Gastroesophageal sphincter (tissue), 4 donors: ENCODE measurements at places on chromosomes 5 and 9.

GRCh38 chr5:107418071-107418470, 252.7 kb downstream of the EFNA5 start:
- ATAC-seq: no peak

DNA sequence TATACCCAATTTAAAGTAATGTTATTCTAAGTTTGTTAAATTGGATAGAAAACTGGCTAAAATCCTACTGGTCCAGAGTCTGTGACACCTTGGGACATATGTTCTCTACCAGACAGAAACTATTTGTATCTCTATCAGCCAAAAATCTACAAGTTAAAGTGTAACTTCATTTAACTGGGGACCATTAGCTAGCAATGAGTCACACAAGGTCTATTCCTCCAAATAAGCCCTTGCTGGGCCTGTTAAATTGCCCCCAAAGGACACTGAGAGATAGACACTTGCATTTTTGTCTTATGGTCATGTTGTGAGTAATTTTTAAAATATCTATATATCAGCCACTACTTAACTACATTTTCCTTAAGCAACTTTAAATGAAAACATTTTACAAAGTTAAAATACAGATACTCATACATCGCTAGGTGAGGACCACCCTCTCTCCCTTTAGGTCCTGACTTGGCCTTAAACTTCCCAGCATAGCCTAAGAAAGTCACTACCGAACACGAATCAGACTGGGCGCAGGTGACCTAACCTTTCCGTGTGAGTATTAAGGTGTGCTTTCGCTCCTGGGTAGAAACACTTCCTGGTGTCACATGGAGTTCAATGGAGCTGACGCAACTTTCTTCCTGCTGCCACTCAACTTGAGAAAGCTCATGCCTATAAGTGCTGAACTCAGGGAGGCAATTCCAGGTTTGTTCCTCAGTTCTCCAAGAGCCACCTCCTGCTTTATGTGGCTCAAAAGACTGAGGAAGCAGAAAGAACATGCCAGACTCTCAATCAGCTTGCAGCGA, 249.1 kb downstream of the DIRAS2 start:
- ATAC-seq: no peak

GRCh38 chr9:19470567-19470966, 61.8 kb downstream of the ACER2 start:
- ATAC-seq: no peak

GRCh38 chr5:106254784-106255183, 1416.0 kb downstream of the EFNA5 start:
- ATAC-seq: no peak

GRCh38 chr9:83006378-83006777, 56.6 kb downstream of the RASEF start:
- ATAC-seq: no peak

DNA sequence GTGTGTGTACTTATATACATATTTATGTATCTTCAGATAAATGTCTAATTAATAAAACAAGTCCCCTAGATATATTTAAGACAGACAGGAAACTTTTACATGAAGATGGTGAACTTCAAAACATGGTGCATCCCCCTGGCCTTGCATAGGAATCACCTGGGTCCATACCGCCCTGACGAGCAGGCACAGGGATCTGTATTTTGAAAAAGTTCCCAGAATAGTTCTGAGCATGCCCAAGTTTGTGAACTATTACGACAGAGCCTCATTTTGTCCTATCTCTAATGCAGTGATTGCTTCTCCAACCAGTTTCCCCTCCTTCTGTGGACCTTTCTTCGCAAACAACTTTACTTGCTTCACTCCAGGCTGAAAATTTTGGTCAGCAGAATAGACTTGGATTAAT, 98.1 kb downstream of the APBA1 start:
- ATAC-seq: no peak

DNA sequence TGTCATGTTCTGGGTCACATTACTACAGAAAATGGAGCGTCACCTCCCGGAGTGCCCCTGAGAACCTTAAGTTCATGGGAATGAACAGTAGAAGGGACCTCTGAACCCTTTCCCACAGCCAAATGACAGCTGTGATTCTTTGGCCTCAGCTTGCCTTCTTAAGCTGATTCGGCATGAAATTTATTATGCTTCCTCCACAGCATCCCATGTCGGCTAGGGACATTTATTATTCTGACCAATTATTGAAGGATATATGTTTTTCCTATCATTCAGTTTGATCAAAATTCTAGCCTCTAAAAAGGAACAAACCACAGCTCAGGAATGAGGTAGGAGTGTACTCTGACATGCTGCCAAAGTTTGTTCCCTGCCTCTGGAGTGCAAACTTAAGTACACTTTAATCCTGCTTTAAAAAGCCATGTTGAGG, 440.6 kb downstream of the CETN3 start:
- ATAC-seq: no peak

DNA sequence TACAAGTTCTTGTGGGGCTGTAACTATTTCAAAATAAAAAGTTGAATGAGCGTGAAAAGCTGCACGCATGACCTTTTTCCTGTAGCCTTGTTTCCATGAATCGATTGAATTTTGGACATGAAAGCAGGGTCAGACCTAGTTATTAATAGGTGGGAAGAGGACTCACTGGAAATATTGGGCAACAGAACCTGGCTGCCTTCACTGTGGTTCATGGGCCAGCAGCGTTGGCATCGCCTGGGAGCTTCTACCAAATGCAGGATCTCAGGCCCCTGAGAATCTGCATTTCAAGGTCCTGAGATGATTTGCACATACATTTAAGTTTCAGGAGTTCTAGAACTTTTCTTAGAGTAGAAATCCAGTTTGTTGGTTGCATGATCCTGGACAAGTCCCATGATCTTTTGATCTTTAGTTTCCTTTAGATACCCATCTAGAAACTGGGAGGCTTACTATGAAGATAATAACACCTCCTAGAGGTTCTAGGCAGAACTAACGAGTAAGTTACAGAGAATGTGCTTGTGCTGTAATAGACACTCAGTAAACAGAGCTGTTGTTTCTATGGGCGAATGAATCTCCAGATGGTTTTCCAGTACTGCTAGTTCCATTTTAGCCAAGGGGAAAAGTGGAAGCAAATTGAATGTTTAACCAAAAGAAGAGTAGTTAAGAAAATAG, 12.4 kb downstream of the ANKRD33B start:
- ATAC-seq: no peak

DNA sequence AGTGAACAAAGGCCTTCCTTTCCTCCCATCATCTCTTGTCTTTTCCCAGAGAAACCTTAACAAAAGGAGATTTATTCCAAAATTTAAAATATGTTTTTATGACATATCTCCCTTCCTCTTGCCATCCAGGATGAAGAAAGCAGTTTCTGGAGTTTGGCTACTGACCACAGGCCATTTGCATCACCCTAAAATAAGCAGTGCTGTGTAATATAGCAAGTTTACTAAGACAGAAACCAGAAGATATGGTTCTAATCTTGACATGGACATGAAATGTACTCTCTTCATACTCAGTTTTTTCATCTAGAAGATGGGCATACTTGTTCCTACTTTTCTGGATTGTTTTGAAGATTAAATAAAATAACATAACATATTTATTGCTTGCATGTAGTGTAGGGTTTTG, 50.2 kb upstream of the ZFAND5 start:
- ATAC-seq: no peak

DNA sequence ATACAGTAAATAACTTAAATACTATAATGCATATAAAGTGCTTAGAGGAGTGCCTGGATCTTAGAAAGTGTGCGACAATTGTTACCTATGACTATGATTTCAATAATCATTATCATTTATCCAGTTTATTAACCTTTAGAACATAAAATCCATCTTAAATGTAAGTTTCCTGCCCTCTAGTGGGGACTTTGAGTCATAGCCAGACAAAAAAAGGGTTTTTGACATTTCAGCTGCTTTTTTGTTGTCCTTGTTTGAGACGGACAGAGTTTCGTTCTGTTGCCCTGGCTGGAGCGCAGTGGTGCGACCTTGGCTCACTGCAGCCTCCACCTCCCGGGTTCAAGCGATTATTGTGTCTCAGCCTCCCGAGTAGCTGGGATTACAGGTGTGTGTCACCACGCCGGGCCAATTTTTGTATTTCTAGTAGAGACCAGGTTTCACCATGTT, 9.7 kb upstream of the C9orf152 start:
- no peak for ATAC-seq

- ATAC-seq: no peak
Observed at GRCh38 chr5:131229623-131230022, 34.2 kb upstream of the CDC42SE2 start.

DNA sequence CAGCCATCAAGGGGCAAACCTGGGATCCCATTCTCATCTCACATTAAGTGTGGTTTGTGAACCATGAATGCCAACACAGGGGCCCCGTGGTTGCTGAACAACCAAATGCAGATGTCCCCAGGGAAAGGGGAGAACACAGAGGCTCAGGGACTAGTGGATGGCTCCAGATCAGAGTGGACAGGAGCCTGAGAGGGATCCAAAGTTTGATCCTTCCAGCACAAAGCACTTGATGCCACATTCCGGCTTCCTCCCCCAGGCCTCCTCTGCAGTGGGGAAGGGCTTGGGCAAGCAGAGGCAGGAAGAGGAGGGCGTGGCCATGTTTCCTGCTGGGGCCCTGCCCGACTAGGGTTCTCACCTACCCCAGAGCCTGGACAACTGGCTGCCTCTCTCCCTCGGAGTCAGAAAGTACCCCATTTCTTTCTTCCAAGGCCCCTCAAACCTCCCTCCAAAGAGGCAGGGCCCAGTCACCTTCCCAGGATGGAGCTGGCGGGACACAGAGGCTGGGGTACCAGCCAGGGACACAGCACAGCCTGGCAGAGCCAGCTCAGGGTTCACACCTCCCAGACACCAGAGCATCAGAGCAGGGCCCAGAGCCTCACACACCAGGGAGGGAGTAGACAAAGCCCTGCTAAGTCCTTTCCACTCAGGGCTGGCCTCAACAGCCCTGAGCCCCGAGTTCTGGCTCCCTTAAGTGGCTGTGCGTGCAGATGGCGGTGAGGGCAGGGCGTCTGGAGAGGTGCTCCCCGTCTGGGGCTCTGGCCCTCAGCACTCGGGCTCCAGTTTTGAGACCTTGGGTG, 4.3 kb upstream of the RNF44 start:
- no peak for ATAC-seq

DNA sequence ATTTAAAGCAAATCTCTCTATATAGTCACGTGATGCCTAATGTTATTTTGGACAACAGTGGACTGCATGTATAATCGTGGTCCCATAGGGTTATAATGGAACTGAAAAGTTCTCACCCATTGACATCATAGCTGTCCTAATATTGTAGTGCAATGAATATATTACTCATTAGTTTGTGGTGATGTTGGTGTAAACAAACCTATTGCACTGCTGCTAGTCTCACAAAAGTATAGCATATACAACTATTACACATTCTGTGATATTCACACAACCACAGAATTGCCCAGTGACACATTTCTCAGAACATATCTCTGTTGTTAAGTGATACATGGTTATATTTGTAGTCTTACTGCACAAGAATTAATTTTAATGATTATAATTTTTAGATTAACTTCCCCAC, 37.7 kb downstream of the IPO11 start:
- no peak for ATAC-seq

GRCh38 chr9:15272377-15272928, 34.6 kb downstream of the TTC39B start:
- no peak for ATAC-seq

DNA sequence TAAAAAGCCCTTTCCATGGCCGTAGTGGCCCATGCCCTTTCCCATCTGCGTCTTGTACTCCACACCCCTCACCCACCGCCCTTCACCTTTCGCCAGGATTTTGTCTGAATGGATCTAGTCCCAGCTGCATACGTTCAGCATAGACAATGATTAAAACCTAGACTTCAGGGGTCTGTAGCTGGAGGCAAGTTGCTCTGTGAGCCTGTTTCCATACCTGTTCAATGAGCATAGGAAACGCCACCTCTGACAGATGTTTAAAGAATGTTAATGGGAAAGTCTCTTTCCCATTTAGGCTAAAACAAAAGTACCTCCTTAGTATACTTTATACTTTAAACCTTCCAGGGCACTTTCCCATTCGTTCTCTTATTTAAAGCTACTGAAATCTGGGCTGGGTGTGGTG, 105.7 kb downstream of the SPRY4 start:
- ATAC-seq: no peak

DNA sequence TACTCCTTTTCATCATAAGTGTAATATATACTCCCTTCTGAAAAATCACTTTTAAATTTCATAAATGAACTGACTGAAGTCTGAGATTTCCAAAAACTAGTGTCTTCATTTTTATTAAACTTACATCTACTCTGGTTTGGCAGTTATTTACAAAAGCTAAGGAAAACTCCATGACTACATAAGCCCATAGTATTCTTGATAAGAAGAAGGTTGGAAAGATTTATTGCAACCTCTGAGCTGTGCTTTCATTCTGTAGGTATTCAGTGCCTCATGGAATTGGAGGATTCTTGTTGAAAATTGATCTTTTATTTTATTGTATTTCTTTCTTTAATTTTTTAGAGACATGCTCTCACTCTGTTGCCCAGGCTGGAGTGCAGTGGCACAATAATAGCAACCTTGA, 41.7 kb downstream of the GNAQ start:
- ATAC-seq: no peak

DNA sequence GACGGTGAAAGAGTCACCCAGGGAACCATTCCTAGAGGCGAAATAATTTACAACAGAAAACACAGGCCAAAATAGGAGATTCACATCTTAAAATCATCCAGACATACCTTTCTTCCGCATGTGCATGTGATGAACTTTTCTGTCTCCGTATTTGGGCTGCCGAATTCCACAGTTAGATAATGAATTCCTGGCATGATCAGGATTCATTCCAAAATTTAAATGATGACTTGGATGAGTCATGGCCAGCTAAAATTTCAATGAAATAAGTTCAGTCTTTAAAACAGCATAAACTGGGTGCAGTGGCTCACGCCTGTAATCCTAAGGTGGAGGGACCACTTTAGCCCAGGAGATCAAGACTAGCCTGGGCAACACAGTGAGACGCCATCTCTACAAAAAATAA, 82.7 kb downstream of the DROSHA start:
- ATAC-seq: no peak

DNA sequence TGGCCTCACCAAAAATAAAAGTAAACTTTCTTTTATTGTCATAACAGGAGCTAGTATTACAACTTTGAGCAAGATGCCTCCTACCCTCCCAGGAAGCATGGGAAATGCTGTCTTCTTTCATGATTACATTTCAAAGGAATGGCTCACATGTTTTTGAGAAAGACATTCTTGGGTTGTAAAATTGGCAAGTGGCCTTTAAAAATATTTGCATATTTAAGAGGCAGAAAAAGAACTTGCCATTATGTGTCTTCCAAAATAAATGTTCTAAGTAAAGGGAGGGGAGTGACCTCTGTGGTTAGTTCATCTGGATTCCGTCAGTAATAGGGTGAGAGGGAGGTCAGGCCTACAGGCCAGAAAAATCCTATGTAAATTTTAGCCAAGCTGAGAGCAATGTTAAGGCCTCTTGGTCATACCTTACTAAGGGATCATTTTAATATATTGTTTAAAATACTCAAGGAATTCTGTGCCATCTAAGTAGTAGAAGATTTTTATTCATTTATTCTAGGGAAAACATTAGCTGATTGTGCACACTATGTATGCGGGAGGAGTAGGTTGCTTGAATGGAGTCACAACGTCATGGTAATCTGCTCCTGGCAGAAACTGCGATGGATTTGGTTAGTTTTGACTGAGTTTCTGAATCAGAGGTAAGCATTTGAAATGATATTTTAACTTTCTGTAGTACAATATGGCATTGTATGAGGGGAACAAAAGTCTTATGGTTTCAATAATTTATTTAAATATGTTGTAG, 1485.7 kb upstream of the CDH9 start:
- ATAC-seq: no peak

- ATAC-seq: no peak
Observed at GRCh38 chr5:98786191-98786853, 12.9 kb downstream of the RGMB start.

- ATAC-seq: no peak
Observed at GRCh38 chr9:26175264-26175663, 497.0 kb upstream of the TUSC1 start.
